Activated T-helper 1 cell treated with Interleukin-2 at 50 U/mL for 16 hours (primary cell): ENCODE measurements at places on chromosomes 3 and 15.

DNA sequence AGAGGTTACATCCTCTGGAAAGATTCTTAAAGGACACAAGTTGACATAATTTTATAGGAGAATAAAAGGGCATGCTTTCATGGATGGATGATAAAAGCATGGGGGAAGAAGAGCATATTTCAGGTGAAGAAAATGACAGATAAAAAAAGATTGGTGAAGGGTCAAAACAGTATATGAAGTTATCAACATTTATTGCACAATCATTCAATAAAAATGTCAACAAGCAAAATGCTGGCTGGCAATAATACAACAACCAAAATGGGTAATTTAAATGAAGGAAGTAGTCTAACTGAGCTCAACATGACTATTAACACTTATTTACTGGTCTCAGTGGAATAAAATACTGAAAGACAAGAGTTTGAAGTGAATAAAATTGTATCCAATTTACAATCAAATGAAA lies 696.7 kb downstream of the SQOR start:
- DNase-seq, result no peak

DNA sequence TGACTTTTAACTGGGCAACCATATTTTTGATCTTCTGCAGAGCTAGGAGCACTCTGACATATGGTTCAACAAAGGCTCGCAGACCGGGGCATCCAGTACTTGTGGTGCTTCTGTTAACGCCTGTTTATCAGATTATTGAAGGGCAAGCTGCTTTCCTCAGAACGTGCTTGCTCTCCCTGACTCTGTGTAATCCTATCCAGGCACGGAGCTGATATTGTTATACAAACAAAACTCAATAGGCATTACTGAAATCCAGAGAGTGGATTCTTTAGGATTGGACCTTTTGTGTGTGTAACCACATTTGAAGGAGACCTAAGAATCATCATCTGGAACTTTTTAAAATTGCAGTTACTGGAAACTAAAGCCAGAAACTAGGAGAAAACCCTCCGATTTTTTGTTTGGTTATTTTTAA lies 246.5 kb downstream of the PTPRG start:
- no peak for DNase-seq

GRCh38 chr3:64971602-64972001 lies 283.8 kb upstream of the ADAMTS9 start:
- DNase-seq, result no peak

DNA sequence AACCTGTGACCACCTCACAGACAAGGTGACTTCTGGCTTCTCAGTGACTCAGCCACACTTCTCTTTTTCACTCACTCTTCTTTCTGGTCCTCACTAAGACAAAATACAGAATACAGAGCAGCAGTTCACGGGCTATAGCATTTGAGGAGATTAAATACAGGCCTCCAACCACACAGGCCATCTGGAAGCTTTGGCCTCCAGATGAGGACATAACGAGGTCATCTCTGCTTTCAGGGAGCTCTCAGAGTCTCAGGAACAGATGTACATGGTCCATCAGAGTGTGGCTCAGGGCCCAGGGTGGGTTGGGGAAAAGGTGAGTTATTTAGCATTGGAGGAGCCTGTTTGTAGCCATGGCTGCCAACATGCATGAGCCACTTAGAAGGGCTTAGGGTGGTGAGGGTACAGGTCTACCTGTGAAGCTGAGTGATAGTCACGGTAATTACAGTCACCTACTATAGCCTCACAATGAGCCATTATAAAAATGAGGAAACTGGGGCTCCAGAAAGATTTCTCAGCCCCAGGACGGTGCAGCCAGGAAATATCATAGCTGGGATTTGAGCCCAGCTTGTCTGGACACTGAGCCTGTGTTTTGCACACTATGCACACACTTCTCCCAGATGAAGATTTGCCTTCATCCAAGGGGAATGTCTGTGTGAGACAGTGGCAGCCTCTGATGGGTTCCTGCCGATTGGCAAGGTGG lies 159.8 kb upstream of the CTDSPL start:
- no peak for DNase-seq

DNA sequence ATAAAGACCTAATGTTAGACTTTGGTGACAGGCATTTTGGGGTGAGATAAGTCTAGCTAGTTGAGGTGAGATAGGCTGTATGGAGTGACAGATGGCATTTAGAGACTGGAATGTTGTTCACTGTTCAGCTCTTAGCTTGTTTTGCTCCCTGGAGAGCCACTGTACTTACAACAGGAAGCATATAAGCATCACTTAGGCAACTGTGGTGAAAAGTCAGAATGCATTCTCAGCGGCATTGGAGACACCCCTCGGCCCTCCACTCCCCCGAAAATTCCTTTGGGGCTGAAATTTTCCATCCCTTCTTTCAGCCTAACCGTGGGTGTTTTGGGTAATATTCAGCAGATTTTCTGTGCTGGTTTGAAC lies 73.4 kb downstream of the SLCO3A1 start:
- no peak for DNase-seq

DNA sequence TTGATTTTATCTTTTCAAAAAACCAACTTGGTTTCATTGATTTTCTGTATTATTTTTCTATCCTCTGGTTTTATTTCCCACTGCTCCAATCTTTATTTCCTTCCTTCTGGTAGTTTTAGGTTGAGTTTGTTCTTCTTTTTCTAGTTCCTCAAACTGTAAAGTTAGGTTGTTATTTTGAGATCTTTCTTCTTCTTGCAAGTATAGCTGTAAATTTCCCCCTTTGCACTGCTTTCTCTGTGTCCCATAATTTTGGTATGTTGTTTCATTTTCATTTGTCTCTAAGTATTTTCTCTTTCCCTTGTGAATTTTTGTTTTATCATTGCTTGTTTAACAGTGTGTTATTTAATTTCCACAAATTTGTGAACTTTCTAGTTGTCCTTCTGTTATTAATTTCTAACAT lies 120.0 kb downstream of the PLD1 start:
- DNase-seq, result no peak

DNA sequence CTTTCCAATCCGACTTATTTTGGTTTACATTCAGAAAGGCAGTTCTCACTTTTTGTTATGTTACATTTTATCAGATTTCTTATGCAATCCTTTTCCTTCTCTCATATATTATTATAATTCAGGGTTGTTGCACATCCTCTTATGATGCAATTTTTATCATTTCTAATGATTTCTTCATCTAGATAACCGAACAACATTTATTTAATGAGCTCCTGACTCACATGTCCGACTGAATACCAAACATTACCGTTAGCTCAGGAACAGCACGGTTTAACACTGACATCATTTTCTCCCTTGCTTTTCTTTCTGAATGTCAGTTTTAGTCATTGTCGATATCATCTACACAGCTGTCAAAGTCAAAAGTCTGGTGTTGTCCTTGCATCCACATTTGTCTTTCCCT lies 199.2 kb downstream of the BCHE start:
- DNase-seq, result no peak

GRCh38 chr3:182879031-182879611 lies 85.8 kb downstream of the ATP11B start:
- DNase-seq, result no peak

- no peak for DNase-seq
These were observed 5.3 kb downstream of the SNUPN start for GRCh38 chr15:75620058-75620820.

DNA sequence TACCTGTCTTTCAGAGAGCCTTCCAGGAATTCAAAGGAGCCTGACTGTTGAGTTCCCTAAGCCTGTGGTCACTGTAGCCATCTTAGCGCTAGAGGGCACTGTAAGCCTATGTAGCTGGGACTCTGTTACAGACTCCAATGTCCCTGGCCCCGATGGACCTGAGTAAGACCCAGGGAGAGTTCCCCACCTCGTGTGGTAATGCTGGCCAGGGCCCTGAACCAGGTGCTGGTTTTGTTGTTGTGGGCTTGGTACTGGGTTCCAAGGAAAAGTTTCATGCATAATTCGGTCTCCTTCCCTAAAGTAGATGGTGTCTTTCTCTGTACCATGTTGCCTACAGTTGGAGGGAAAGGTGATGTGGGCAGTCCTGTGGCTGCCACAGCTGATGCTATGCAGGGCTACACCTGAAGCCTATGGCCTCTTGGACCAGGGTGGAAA lies 32.4 kb downstream of the CDAN1 start:
- peak; percentile 21 for DNase-seq

DNA sequence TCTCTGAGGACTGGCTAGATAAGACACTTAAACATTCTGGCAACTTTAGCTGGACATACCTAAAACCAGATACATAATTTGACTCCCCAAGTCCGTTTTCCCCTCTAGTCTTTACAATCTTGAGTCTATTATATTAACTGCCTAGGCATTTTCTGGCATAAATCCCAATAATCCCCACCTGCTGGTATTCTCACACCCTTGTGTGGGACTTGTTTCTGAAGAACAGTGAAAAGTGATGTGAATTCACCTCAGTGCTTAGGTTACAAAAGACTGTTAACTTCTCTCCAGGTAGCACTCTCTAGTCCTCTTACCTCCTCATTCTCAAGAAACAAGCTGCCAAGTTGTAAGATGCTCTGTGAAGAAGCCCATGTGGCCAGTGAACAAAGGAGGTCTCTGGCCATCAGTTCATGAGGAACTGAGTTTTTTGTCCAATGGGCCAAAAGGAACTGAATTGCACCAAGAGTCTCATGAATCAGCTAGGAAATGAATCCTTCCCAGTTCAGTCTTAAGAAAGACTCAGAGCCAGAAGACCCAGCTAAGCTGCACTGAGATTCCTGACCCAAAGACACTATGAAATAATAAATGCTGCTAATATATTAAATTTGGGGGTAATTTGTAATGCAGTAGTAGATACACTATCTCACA lies 4.1 kb downstream of the OSBPL11 start:
- DNase-seq, result no peak

- no peak for DNase-seq
These were observed 17.2 kb downstream of the RASGRP1 start for GRCh38 chr15:38547255-38547997.

DNA sequence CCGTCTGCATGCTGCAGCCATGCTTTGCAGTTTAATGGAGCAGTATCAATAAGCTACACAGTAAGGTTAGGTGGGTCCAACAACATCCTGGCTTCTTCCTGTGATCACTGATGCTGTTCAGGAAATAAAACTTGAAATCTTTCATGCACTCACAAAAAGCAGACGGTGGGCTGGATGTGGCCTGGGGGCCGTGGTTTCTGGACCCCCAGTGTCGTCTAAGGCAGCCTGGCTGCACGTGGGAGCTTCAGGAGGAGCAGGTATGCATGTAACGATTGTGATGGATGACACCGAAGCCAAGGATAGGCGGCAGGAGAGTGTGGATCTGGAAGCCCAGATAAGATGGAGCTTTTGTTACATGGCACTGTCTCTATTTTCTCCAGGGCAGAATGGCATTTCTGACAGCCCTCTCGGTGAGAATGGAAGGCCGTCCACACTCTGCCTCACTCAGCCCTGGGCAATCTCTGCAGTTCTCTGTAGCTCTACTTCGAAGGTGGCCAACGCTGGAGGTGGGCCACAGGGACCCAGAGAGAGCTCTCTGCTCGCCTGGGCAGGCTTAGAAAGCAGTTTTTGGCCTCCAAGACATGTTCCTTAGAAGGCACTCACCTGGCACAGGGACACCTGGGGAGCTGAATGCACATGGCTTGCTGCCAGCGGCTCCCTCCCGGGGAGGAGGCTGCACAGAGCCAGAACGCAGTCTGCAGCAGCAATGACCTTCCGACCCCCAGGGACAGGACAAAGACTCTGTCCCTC lies 46.4 kb upstream of the IQSEC1 start:
- DNase-seq, result no peak

- no peak for DNase-seq
These were observed 24.4 kb upstream of the LEKR1 start for GRCh38 chr3:156801746-156802145.

DNA sequence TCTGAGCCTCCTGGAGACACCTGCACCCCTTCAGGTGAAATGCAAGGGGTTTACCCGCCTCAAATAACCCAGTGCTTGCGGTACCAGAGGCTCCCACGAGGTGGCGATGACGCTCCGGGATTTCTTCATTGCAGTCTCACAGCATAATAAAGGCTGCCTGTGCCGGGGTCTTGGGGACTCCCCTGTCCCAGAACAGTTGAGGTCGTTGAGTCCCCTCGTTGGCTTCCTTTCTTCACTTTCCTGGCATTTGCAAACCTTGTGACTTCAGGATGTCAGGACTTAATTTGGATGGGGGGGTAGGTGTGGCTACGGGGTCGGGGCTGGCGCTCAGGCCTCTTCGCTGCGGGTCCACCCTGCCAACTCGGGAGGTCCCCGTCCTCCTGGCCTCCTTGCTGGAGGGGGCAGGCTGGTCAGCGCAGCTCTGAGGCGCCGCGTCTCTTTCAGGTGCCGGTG lies 1.3 kb downstream of the GNAT1 start:
- DNase-seq, result peak; percentile 68

GRCh38 chr15:33698126-33698525 lies 270.2 kb upstream of the CHRM5 start:
- DNase-seq, result no peak

- no peak for DNase-seq
These were observed 10.3 kb downstream of the PIK3CA start for GRCh38 chr3:179158336-179159039.

DNA sequence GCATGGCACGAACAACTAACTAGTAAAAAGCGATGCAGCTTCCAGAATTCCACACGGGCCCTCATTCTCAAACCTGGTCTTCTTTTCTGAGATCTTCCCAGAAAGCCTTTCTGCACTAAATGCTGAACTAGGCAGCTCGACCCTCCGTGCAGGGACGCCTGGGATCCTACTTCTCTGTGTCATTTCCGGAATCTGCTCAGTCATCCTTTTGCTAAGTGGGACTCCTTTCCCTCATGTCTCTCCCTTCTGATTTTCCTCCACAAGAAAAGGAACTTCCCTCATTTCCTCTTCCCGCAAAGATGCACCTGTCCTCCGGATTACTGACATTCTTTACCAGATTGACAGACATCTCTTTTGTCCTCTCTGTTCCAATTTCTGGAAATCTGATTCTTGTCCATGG lies 9.2 kb upstream of the HES1 start:
- DNase-seq, result no peak

DNA sequence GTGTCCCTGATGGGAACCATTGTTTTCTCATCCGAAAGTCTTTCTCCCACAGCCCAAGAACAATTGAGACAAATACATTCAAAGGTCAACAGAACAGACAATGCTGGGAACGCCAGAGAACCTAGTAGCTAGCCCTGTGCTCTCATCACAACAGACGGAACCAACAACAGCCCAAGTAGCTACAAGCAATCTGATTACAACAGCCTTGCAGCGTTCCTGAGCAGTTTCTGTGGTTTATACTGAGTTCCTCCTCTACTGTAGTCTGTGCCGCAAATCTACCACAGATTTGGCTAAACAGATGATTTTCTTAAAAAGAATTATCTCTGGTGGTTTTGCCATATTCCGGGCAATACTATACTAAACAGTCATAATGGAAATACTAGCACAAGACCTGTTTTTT lies 435.6 kb downstream of the MECOM start:
- DNase-seq, result no peak

GRCh38 chr3:50289130-50289529 lies 3.1 kb downstream of the IFRD2 start:
- DNase-seq, result no peak

DNA sequence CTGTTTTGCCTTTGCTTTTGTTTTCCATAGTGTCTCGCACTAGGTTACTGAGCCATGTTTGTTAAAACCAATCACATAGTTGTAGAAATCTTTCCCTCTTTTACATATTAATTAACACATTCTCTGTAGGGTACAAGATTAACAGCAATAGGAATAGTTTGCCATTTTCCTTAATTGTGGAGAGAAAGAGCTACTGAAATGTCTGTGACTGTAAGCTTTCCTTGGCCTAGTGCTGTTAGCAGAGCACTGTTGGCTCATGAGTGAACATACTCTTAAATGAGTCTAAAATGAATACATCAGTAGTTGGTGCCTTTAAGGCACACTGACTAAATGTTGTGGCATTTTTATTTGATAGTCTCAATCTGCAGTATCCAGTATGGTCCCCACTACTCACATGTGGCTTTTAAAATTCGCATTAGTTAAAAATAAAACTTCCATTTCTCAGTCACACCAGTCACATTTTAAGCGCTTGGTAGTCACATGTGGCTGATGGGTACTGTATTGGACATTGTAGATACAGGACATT lies 28.2 kb downstream of the CHD2 start:
- DNase-seq, result no peak
